Glomerular endothelial cell (primary cell): ENCODE measurements at places on chromosomes 3 and 15. TPM values are rescaled to one million over a fixed set of nuclear protein-coding genes. Genes with fewer than 3 reads are reported as not detected.

GOLGA8R gene
- total RNA-seq: 1.1 and 1.5 TPM in 2 replicates

CADM2 gene
- not detected in 2 replicates for total RNA-seq

HYAL1 gene
- total RNA-seq: 0.73 and 1.2 TPM in 2 replicates

POLQ gene
- total RNA-seq: 0.68 and 1.6 TPM in 2 replicates

NANOGP8 gene
- not detected in 2 replicates for total RNA-seq

DPPA2 gene
- not detected in 2 replicates for total RNA-seq

ARHGEF26 gene
- total RNA-seq: 0.92 and 4.6 TPM in 2 replicates

HDC gene
- total RNA-seq: not detected in 2 replicates

CPA3 gene
- total RNA-seq: 4.4 TPM in 1 of 2 replicates, not detected in the other

CCR2 gene
- total RNA-seq: not detected in 2 replicates

SCAANT1 gene
- total RNA-seq: not detected in 2 replicates

IQCF5 gene
- not detected in 2 replicates for total RNA-seq

PLIN1 gene
- total RNA-seq: 0.35 TPM in 1 of 2 replicates, not detected in the other

PDZRN3 gene
- total RNA-seq: 0.76 TPM in 1 of 2 replicates, not detected in the other

ECE2 gene
- not detected in 2 replicates for total RNA-seq

CAPN3 gene
- total RNA-seq: 4.1 TPM in 1 of 2 replicates, not detected in the other

RPL15 gene
- 2,079 and 3,094 TPM in 2 replicates for total RNA-seq

ACP3 gene
- not detected in 2 replicates for total RNA-seq

GATM gene
- total RNA-seq: not detected in 2 replicates

PDCD7 gene
- 16.6 and 18.1 TPM in 2 replicates for total RNA-seq
